AG09309 (cell line): ENCODE measurements at places on chromosomes 1 and 21.

DNA sequence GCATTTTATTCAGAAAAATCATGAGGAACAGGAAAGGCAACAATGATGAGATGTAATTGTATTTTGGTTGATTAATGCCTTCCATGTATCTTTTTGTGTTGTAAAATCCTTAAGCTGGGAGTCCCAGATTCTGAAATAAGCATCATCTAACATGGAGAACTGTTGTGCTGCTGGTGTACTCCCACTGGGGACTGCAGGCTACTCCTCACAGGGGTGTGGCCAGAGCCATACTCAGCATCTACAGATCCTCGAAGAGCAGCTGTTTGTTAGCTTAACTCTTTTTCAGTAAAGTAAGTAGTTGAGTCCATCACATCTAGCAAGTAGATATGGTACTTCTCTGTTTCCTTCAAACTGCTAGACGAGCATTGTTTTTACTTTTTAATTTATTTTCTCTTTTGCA is 358.0 kb downstream of the BRINP3 start:
- no peak for DNase-seq

- DNase-seq, result no peak
These were observed 66.3 kb downstream of the C1orf185 start for GRCh38 chr1:51168266-51168845.

- no peak for DNase-seq
These were observed 98.2 kb downstream of the UCK2 start for GRCh38 chr1:165925498-165926079.

GRCh38 chr1:200299571-200299970 is 110.3 kb downstream of the ZNF281 start:
- no peak for DNase-seq

DNA sequence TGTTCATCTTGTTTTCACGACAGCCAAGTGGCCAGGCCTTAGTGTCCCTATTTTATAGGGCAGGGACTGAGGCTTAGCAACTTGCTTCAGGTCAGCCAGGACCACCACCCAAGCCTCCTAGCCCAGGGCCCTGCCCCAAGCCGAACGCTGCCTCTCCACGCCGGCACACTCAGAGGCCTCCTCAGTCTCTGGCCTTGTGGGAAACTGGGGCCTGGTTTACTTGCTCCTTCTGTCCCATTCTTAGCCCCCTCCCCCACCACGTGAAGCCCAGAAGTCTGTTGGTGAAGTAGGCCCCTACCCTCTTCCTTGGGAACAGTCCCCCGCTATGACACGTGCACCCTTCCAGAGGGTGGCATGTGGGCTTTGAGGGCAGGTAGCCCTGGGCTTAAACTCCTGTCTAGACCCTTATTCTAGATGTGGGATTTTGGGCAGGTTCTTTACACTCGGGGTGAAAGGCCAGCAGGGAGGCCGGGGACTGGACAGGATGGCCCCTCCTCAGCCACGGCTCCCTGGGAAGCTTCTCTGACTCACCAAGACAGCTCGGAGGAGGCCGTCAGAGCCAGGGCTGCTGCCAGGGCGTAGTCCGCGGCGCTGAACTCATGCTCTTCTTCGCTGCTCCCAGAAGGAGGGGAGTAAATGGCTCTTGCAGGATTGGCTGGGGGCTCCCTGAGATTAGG is 4.3 kb downstream of the MYOM3 start:
- peak; percentile 31 for DNase-seq

- DNase-seq, result no peak
These were observed 107.5 kb downstream of the TIAM1 start for GRCh38 chr21:31236528-31236927.
